ENCODE measurements at places on chromosomes 6 and 20. TPM values are rescaled to one million over a fixed set of nuclear protein-coding genes. Genes with fewer than 3 reads are reported as not detected.

The RAET1G gene
- total RNA-seq = 7.6 TPM

The AKIRIN2 gene
- total RNA-seq = 14.9 TPM

The CD24 gene
- 175 TPM for total RNA-seq

The TMEM151B gene
- under 0.01 TPM for total RNA-seq

The KCNQ2 gene
- total RNA-seq = not detected
